Vagina (tissue), 2 donors: ENCODE measurements at places on chromosomes 4 and X.

GRCh38 chr4:85381968-85382367, 93.0 kb upstream of the ARHGAP24 start:
- no peak for DNase-seq

GRCh38 chr4:166846939-166847338, 387.4 kb downstream of the SPOCK3 start:
- no peak for DNase-seq

GRCh38 chr4:23629421-23629820, 260.4 kb downstream of the PPARGC1A start:
- no peak for DNase-seq

DNA sequence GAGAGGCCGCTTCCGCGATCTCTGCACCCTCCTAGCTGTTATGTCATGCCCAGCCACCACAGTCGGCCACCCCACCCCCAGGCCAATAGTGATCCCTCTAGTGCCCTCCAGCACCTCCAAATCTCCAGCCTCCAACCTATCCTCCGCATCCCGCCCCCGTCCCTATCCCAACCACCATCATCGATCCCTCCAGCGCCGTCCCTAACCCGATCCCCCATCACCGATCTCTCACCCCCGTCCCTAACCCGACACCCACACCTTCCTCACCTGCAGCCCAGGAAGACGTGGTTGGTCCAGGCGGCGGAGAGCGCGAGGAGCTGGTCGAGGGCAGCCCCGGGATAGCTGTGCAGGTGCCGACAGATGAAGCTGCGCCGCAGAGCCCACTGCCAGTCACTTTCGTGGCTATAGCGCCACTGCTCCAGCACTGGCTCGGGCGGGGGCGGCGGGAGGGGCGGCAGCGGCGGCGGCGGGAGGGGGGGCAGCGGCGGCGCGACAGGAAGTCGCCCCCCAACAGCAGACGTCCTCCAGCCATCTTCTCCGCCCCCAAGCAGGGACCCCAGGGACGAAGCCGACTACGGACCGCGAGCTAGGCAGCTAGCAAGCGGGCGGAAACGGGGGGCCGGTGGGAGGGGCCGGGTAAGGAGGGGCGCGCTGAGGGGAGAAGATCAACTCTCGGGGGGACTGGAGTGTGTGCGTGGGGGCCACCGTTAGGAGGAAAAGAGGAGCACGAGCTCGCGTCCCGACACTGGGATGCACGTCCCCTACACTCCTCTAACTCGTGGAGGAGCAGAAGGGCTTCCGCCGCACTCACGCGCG, 552 bp downstream of the NKRF start:
- no peak for DNase-seq

GRCh38 chr4:53967986-53968385, 96.4 kb downstream of the CHIC2 start:
- DNase-seq = no peak

DNA sequence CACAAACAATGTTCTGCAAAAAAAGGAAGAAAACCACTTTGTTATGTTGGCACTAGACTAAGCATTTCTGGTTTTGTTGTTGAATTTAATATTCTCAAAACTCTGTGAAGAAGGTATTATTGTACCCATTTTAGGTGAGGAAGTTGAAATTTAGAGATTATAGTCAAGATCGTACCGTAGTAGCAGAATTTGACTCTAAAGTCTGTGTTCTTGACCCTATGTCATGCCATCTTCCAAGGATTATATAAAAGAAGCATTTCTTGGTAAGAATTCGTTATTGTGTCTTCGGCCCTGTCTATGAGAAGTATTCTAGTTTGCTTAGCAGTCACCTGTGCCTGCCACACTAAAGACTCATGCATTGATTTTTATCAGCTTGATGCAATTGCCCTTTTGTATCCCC, 104.4 kb upstream of the MAP9 start:
- DNase-seq = no peak

- DNase-seq = no peak
Measured at GRCh38 chr4:2934077-2934812, 29.0 kb downstream of the NOP14 start.

- no peak for DNase-seq
Measured at GRCh38 chr4:103204111-103204510, 6.0 kb upstream of the CENPE start.
